ENCODE measurements at places on chromosomes 11 and 22.

DNA sequence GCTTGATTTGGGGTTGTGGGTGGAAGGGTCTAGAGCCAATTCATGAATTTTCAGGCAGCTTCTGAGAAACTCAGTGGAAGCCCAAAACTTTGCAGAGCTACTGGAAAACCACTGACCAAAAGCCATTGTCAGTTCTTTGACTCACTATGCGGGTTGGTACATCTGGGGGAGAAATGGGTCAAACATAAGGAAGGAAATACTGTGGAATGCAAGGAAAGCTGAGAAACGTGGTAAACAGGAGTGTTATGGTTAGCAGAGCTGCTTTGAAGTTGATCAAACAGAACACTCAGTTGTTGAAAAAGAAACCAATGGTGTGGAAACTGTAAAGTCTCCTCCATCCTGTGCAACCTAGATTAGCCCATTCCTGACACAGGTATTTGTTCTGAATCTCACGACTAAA, 6.3 kb upstream of the ABTB2 start:
- no peak for DNase-seq

DNA sequence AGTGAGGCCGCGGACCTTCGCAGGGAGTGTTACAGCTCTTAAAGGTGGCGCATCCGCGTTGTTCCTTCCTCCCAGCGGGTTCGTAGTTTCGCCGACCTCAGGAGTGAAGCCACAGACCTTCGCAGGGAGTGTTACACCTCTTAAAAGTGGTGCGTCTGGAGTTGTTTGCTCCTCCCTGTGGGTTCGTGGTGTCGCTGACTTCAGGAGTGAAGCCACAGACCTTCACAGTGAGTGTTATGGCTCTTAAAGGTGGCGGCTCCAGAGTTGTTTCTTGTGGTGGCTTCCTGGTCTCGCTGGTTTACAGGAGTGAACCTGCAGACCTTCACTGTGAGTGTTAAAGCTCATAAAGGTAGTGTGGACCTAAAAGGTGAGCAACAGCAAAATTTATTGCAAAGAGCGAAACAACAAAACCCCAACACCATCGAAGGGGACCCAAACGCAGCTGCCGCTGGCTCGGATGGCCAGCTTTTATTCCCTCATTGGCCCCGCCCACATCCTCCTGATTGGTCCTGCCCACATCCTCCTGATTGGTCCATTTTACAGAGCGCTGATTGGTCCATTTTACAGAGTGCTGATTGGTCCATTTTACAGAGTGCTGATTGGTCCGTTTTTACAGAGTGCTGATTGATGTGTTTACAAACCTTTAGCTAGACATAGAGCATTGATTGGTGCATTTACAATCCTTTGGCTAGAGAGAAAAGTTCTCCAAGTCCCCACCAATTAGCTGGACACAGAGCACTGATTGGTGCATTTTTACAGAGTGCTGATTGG, 1.2 kb upstream of the TMEM45B start:
- DNase-seq: no peak

GRCh38 chr22:19659805-19660345, 54.4 kb upstream of the SEPTIN5 start:
- no peak for DNase-seq

GRCh38 chr11:35393098-35393497, 26.3 kb downstream of the SLC1A2 start:
- DNase-seq: no peak

DNA sequence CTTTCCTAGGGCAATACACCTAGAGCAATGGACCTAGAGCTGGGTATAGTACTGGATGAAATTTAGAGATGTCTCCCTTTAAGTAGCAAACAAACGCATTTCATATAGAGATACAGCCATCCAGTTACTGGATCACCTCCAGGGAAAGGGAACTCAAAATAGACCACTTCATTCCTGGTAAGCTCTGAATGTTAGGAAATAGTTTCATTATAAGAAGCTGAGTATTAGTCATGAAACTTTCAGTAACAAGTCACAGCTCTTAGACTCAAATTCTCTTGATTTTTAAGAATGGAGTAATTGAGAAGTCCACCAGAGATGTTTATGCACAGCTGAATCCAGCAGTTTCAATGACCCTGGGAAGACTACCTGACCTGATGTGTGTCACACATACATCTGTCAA, 221.9 kb downstream of the FAM76B start:
- no peak for DNase-seq

GRCh38 chr22:27874185-27874584, 44.9 kb downstream of the PITPNB start:
- DNase-seq: no peak

DNA sequence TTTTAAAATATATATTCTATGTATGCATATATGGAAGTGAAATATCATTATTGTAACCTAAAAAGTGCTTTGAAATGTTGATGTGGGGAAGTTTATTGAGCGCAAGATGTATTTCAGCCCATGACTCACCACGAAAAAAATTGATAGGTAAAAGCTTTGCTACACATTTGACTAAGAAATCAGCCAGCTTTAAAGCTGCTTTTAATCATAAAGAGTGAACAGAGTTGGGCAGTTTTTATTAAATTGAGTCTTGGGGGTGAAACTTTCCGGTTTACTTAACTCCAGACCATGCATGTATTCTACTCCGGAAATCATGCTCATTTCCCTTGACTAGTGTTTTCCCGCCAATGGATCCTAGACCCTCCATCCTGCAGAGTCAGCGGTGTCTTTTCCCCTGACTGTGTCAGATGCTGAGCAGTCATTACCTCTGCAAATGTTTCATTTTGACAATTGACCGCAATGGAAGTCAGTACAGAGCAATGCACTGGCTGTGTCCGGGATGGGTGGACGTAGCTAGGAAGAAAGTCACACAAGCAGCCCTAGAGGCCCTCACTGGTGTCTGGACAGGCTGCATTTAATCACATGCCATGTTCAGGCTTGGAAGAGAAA, 47.2 kb upstream of the MPEG1 start:
- DNase-seq: no peak

DNA sequence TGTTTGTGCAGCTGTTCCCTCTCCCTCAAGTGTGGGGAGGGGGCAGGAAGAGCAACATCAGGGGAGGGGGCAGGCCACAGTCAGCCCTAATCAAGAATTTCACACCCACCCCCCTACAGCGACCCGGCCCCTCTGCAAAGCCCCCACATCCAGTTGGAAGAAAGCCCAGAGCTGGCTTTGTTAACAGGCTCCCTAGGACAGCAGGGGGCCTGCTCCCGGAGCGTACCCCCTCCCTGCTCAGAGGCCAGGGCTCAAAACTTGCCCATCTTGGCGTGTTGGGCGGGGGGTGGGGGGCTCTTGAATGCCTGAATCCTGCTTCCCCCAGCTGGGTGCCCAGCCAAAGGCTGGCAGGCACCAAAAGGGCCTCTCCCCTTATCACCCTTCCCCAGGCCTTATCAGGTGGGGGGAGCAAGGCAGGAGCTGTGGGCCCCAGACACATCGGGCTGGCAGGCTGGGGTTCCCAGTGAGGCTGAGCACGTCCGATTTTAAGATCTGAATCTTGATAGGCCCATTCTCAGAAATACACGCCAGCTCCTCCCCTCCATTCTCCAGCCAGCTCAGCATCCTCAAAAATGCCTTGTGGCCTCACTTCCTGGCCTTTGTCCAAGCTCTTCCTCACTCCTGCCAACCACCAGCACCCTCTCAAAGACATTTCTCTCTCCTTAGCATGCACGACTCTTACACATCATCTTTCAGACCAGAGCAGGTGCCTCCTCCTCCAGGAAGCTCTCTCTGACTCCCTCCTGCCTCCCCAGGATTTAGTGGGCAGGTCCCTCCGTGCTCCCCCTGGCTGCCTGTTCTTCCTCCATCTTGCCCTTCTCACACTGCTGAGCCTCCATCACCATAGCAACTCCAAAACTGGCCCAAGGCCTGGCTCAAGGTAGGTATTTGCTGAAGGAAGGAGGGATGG, 384.8 kb downstream of the MN1 start:
- DNase-seq: peak; percentile 94

GRCh38 chr11:64642871-64643255, 51.8 kb downstream of the SLC22A12 start:
- no peak for DNase-seq

DNA sequence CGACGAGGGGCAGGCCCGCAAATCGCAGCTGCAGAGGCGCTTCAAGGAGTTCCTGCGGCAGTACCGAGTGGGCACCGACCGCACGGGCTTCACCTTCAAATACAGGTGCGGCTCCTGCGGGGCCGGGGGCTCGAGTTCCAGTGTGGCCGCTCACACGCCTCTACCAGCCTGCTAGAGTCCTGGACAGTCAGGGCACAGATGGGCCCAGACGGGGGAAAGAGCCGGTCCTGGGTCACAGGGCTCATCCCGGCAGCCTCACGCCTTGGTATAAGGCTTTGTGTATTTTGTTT, 506 bp downstream of the MCM5 start:
- no peak for DNase-seq

DNA sequence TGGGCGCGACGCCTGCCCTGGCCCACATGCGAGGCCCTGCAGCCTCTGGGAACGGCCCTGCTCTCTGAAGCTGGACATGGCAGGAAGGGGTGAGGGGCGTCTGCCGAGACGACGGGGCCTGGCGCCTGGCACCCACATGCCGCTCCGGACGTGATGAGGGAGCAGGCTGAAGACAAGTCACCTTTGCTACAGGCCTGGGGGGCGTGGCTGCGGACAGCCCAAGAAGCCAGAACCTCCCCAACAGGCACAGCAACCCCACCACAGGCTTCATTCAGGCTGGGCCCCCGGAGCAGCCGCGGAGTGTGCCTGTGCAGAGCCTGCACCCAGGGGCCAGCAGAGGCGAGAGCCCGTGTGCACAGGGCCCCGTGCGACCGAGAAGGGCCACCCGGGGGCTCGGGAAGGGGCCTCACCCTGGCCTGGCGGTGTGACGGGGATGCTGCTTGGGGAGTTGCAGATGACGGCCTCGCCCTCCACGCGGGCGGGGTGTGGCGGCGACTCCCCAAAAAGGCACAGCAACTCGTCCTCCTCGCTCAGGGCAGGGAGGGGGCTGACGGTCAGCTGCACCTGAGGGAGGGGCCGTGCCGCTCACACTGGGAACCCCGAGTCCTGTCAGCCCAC, 16.6 kb upstream of the MAPK11 start:
- DNase-seq: no peak

GRCh38 chr11:71408826-71409225, 39.4 kb downstream of the DHCR7 start:
- no peak for DNase-seq

- DNase-seq: peak; percentile 88
Observed at GRCh38 chr22:26428515-26429457, at the start of gene ASPHD2. ASPHD2 (plus strand) TSS chr22:26429260; CDS start chr22:26433616, 4,356 bp downstream.

DNA sequence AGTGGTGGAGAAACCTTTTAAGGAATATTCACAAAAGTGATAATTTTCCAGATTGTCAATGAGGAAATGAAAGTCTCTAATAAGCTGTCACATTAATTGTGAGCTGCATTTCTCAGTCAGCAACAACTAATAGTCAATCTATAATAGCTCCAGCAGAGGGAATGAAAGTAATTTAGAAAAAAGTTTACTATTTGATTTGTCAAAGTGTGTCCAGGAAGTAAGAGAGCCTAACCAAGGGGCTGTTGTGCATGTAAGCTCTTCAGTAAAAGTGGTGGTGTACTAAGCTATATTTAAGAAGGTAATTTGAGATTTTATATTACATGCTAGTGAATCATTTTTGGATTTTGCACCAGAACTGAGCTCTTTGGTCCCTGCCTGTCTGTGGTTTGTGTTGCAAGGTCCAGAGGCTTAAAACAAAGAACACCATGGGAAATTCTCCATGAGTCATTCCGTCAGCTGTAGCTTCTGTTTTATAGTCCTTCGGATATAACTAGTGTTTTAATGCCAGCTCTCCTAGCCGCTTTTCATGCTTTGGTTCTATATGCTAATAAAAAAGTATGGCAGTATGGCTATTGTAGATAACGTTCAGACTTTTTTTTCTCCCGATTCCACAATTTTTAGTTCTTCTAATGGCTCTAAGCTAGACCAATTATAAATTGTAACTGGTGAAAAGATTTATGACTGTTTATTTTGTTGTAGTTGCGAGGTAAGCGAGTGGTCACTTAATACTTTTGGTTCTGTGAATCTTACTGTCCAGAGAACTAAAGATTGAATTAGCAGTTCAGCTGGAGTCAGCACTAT, 64.6 kb downstream of the ARHGEF12 start:
- peak; percentile 89 for DNase-seq

DNA sequence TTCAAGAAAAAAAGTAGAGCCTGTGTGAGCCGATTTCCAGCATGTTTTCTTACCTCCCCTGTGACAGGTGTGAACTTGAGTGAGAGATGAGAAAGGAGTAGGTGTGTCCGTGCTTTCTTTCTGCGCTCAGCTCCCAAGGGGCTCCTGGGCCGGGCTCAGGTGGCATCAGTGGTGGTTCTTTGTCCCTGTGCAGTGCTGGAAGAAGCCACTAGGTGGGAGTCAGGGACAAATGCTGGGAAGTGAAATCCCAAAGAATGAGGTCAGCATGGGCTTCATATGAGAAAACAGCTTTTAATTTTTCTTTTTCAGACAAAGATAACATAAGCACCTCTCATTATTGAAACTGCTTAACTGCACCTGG, 57.8 kb downstream of the PPFIBP2 start:
- DNase-seq: peak; percentile 69

GRCh38 chr11:88414385-88414861, 76.9 kb upstream of the CTSC start:
- DNase-seq: peak; percentile 42

GRCh38 chr22:31292236-31292989, at the start of gene PIK3IP1:
PIK3IP1 (minus strand) TSS chr22:31292488; CDS start chr22:31292344, 144 bp downstream.
- DNase-seq: peak; percentile 79

GRCh38 chr11:69364921-69365320, 71.0 kb downstream of the MYEOV start:
- DNase-seq: peak; percentile 39

DNA sequence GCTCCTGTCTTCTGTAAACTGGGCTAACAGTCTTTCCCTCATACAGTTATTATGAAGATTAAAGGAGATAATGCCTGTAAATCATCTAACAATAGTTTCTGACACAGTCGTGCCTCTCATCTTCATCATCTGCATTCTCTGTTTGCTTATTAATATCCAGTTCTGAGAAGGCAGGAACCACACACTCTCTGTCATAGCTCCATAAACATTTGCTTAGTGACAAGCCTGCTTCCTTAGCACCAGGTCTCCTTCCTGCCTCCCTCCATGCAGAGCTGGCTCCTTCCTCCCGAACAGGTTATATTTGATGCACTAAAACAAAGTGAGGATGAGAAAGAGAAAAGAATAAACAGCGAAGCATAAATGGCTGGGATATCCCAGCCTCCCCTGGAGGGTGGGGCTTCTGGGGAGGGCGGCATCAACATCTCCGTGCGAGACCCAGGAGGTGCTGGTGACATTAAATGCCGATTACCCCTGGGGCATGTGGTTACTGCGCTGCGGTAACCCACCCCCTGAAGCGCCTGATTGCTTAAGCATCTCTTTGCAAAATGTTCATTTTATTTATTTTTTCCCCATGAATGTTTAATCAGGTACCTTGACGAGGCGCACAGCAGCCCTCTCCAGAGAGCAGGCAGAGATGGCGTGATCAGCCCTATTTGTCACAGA, 404.9 kb downstream of the NXPE2 start:
- peak; percentile 14 for DNase-seq

DNA sequence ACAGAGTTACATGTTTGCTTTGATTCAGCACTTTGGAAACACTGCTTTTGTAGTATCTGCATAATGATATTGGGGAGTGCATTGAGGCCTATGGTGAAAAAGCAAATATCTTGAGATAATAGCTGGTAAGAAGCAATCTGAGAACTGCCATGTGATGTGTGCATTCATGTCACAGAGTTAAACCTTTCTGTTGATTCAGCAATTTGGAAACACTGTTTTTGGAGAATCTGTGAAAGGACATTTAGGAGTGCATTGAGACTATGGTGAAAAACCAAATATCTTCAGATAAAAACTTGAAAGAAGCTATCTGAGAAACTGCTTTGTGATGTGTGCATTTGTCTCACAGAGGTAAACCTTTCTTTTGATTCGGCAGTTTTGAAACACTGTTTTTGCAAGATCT, 346.8 kb downstream of the OR4C45 start:
- no peak for DNase-seq

All from Daoy (cell line).